ENCODE measurements at places on chromosomes 12 and 14.

- no peak for DNase-seq
Observed at GRCh38 chr14:39342768-39343167, 89.5 kb downstream of the FBXO33 start.

- DNase-seq = no peak
Observed at GRCh38 chr12:108843187-108843586, 14.2 kb downstream of the SSH1 start.

- DNase-seq = no peak
Observed at GRCh38 chr12:103865151-103865730, 24.2 kb upstream of the NT5DC3 start.

DNA sequence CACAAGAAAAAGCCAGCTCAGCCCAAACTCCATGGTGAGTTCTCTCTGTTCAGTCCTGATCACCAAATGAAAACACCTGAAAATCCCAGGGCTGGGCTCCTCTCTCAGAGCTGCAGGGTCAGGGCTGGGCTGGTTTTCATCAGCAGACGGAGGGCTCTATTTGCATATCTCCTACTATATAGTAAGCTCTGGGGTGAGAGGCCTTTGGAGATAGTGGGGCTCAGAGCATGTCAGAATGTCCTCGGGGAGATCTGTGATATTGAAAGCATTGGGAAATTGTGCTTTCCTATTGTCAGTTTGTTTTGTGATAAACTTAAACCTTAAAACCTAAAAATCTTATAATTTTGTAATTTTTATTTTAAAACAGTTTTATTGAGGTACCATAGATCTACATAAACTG is 742.6 kb downstream of the TMEM121 start:
- no peak for DNase-seq

DNA sequence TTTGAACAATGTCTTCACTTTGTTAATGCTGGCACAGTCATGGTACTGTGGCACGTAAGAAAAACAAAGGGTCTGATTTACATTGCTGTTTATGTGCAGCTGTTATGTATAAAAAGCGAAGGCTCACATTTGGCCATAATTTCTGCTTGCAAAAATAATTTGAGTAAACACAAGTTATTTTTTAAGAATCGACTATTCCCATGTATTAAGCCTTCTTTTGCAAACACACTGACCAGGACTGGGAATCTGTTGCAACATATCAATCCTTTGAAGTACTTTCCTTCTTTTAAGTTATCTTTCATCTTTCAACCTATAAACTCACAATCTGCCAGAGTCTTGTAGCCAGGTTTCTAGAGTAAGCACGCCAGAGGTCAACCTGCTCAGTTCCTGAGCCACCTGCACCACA is 145.4 kb upstream of the BMP4 start:
- no peak for DNase-seq

DNA sequence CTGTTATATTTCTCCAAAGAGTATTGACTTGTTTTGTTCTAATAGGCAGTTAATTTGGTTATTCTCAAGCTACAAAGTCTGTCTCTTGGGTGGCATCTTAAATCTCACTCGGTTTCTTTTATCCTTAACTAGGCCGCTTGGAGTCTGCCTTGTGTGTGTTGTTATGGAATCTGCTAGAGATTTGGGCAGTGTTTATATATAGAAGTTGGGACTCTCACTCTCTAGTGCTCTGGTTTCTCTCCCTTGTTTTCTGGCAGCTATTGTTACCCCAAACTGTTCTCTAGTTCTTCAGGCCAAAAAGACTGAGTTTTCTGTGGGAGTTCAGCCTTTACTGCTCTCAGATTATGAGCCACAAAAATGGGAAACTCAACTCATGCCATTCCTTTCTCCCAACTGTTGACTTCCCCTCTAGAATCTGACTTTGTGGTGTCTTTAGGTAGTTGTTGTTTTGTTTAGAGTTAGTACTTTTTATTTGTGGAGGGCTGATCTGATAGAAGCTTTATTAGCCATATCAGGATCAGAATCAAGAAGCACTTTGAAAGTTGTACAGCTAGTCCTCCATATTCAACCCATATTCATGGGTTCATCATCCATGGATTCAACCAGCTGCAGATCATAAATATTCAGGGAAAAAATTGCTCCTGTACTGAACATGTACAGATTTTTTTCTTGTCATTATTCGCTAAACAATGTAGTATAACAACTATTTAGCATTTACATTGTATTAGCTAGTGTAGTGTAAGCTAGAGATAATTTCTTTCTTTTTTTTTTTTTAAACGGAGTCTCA is 11.2 kb downstream of the PSMA6 start:
- DNase-seq = no peak

DNA sequence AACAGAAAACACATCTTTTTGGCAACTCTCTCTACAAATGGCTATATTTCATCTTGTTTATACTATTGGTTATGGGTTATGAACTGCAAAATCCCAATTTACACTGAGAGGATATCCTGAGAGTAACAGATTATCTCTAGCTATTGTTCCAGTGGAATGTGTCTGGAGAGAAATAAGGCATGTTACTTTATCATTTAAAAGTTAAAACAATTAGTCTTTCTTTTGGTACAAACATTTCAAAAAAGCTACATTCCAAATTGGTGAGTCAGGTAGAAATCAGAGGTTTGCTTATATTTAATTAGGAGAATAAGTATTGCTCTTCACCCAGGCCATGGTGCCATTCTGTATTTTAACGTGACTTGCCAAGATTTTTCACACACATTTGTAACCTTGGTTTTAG is 411.6 kb downstream of the CCER1 start:
- DNase-seq = no peak

GRCh38 chr14:106372870-106373652 is 846.7 kb downstream of the TMEM121 start:
- DNase-seq = no peak

GRCh38 chr12:131085816-131086591 is 132.3 kb downstream of the ADGRD1 start:
- DNase-seq = no peak

GRCh38 chr12:106067606-106068205 is 71.0 kb downstream of the NUAK1 start:
- DNase-seq = no peak

DNA sequence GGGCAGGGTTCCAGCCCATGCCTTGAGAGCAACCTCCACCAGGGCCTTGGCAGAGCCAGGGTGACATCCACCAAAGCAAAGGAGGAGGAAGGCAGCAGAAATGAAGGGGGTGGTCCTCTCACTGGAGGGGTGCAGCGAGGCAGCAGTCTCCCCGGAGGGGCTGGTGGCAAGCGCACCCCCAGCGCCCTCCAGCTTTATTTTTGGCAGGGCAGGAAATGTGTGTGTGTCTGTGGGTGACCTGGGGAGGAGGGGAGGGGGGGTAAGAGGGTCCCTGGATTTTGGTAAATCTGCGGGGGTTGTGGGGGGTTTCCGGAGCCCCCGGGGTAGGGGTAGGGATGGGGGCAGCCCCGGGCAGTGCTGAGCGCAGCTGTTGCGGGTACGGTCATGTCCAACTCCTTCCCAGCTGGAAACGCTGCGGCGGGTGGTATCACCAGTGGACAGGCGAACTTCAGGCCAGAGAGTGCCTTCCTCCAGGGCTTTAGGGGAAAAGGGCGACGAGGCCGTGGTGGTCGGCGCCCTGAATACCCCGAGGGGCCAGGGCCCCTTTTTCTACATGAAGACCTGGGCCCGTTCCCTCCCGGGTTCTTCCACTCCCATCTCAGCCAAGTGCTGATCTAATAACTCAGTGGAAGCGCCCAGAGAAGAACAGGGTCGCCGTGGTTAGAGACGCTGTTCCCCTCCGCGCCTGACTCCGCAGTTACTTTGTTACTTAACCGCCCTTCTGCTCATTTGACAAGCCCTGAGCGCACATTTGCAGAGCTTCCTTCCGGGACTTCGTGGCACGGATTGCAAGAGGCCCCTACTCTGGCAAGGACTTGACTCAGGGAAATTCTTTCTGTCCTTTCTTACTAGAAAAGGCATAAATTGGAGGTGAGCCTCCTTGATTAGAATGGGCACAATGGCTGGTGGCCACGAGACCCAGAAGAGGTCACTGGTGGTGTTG is 55.2 kb downstream of the FOS start:
- DNase-seq = no peak

GRCh38 chr12:81998761-81999378 is 239.7 kb upstream of the PPFIA2 start:
- DNase-seq = no peak

DNA sequence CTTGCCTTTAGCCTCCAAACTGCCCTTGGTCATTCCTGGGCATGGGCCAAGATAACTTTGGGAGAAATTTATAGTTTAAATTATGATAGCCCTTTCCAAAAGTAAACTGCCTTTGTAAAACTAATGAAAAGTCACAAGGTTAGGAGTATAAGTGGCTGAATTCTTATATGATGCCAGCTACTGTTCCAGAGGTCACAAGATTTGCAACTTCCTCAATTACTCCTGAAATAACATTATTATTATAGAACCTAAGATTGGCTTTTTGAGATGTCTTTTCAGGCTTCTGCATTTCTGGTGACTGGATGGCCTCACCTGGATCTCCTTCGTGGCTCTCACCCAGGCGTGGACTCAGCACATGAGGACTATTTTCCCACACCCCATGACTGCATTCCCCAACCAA is 55.0 kb downstream of the OSBPL8 start:
- DNase-seq = no peak

- no peak for DNase-seq
Observed at GRCh38 chr12:121005346-121005815, 10.9 kb downstream of the C12orf43 start.

DNA sequence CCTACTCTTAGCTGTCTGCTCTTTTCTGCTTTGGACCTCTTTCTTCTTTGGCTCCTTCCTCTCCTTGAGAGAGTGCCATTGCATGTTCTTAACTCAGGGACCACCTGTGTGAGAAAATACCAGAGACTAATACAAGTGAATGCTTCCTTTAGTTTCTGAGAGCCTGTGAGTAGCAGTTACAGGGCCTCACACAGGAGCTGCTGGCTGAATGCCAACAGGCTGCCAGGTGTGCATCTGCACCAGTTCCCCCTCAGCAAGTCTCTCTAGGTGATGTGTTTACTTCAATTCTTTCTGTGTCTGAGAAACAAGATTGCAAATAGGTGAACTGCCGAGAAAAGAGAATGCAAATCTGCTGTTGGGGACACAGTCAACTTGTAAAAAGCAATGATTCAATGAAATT is 108.2 kb downstream of the STXBP6 start:
- no peak for DNase-seq
